ENCODE measurements at places on chromosomes 2 and 18.
A peak's percentile ranks its signal among the peaks of the same experiment; 100 is the strongest.

DNA sequence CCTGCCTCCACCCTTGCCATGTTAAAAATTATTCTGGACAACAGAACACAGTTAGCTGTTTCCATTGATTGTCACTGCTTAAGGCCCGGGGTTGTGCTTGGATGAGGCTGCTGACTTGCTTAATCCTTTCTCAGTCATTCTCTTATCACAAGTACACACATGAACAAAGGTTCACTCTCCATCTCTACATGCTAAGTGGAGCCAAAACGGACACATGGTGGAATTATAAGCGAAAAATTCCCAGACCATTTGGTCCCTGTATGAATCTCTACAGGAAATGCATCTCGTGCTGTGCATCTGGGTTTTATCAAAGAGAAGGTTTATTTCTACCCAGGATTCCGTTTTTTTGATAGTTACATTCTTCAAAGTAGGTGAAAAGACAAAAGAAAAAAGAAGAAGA lies 177.5 kb upstream of the ETAA1 start:
- no peak for DNase-seq

DNA sequence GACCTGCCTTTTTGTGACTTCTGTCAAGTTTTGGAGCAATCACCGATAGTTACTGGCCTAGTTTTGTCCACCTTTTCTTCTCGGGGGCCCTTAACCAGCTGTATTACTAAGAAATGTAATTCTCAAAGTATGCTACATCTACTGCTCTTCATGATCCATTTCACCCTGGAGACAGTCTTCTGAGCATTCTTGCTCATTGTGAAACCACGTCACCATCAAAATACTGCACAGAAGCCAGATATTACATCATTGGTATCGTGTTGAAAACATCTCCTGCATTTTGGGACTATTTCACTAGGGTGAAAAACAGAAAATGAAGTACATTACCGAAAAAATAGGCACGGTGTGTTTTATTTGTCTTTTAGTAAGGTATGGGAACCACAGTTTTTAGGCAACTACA lies 11.7 kb downstream of the LYPD6B start:
- peak; percentile 71 for DNase-seq

DNA sequence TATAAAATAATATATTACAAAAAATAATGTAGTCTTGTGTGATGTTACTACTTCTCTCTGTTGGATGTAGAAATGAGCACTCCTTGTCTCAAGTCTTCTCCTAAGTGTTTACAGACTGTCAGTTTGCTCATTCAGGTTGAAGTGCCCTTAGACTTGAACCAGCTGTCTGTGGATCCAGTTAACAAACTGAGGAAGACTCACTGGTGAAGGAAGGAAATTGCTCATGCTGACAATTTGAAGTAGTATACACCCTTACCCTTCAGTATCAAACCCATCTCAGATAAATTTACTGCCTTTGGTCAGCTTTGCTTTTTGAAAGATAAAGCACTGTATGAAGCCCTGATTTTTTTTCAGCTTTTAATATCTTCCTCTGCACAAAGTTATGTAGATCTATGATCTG lies 854.2 kb upstream of the ZEB2 start:
- no peak for DNase-seq

DNA sequence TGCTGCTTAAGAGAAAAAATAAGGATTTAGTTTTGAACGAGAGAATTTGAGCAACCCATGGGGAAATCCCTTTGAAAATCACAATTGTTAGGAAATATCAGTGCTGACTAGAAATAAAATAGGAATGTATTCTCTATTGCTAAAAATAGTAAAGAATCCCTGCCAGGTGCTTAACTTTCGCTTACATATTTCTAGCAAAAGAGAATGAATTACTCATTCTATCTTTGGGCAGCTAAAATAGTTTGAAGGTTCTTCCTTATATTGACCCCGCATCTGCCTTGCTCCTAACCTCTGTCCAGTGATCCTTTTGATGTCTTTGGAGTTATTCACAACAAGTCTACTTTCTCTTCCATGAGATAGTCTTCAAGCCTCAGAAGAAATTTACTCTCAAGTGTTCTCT lies 103.8 kb downstream of the PLCL1 start:
- DNase-seq: no peak

DNA sequence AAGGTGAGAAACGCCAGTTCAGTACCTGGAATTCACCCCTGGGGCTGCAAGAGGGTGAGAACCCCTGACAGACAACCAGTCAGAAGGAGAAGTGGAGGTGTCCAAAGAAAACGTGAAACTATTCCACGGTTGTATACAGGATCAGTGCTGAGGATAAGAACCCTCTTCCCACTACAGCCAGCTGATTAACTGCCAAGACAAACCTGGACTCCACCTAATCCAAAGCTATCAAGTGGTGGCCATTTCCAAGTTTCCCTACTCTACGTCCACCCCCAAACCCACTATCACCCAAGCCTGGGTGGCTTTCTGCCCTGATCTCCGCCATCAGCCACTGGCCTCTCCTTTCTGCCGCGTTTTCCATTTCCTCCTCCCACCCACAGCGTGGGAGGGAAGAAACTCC lies 312.3 kb upstream of the ID2 start:
- DNase-seq: no peak

DNA sequence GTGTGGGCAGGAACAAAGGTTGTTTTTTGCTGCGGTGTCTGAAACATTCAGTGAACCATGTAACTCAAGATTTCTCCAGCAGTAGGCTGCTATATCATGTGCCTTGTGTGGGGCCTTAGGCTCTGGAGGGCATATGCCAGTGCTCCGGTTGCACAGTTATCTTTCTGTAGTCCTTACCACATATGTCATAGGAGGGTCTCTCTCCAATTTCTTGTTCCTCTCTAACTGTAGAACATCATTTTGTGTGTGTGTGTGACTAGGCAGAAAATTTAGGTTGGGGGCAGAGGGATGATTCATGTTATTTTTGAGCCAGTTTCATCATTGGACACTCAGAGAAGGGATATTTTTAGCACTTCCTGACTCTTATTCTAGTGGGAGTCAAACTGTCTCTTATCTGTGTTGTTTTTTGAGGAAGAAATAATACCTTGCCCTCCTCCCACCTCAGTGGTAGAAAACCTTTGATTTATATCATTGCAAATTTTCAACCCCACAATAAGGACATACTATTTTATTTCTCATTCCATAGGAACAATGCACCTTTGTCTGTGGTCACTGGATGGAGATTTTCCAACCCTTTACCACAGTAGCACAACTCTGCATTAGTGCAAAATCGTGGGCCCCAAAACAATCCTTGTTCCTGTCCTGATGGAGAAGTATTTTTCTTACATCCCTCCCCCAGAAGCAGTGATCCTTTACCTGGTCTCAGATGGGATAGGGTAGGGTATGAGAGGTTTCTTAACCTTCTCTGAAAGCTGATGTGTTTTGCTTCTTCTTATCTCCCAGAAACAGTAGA lies 113.9 kb downstream of the CCDC74A start:
- DNase-seq: no peak

DNA sequence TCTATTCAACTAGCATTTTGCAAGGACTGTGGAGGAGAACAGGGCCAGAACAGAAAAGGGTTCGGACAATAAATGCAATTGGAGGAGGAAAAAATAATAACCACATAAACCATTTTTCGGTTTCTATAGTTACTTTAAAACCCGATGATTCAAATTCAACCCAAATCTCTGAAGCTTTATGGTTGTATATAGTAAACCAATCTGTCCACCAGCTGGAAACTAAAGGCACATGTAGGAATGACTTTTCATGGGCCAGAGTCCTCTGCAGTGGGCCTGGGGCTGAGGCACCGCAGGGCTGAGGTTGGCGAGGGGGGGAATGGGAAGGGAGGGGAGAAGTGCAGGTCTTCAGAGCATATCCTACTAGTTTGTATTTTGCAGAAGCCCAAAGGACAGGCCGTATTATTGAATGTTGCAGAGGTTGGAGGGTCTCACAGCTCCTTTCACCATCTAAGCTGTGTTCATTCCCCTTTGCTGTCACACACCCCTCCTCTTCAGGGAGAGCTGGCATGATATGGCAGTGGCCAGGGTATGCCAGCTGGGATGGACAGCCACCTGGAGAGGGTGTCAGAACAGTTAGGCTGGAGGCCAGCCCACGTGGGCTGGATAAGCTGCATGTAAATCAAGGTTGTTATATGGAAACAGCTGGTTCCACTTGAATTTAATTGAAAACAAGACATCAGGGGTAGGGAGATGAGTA lies 267.1 kb downstream of the PRKCE start:
- no peak for DNase-seq

DNA sequence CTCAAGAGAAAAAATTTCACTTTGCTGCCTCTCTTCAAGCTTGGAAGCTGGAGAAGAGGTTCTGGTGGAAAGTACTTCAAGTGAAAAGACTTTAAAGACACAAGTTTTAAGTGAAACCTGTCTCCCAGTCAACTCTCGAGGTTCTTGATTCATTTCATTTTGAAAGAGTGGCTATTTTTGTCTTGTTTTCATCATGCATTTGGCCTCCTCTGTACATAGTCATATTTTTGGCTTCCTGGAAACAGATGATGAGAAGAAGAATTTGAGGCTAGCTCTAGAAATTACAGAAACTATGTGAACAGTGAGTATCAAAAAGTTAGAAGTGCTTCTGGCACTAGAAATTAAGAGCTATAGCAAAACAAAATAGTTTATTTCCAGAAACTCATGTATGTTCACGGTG lies 124.8 kb downstream of the DTNA start:
- DNase-seq: peak; percentile 10

DNA sequence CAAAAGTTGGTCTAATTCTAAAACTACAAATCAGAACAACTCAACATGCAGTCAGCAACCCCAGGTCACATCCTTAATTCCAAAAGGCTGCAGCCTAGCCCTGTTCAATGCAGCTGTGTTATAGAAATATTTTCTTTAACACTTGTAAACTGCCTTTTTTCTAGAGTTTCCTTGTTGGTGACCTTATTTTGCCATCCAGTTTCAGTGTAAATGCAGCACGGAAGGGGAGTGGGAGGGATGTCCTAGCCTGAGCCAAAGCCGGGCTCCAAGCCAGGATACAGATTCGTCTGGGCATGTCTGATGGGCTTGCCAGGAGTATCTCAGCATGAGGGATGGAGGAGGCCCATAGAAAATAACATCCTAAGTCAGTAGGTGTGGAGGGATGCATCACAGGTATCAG lies 17.7 kb upstream of the SP3 start:
- DNase-seq: no peak

DNA sequence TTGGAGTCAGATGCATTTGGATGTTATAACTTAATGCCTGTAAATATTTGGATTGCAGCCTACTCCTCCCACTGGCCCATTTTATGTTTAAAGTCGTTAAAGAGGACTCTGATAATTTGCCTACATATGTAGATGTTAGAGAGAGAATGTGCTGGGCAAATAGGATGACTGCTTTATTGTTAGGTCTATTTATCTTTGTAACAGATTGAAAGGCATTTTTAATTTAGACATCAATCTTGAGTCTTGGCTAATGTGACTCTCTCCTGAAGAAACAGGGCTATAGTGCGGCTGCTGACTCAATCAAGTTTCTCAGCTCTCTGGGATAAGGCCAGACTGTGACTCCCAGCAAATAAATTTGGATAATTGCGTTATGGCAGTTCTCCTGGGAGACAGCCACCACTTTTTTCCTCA lies 1101.4 kb downstream of the CBLN2 start:
- no peak for DNase-seq

GRCh38 chr2:18498531-18498930 lies 61.9 kb downstream of the RDH14 start:
- no peak for DNase-seq

DNA sequence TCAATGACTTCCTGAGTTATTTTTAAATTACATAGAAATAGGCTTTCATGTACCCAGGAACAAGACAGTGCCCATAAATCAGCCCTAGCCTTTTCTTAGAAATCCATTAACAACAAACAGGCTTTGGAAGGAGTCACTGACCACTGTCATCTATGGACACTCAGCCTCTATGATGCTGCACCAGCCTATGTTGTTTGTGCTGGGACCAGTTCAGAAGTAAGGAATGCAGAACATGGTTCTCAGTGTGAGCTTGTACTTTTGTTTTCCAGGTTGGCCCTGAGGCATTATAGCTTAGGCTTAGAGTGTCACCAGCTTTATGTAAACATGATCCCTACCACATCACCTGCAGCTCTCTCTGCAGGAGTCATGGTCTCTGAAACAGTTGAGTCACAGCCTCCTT lies 335.7 kb upstream of the CDH7 start:
- DNase-seq: no peak

DNA sequence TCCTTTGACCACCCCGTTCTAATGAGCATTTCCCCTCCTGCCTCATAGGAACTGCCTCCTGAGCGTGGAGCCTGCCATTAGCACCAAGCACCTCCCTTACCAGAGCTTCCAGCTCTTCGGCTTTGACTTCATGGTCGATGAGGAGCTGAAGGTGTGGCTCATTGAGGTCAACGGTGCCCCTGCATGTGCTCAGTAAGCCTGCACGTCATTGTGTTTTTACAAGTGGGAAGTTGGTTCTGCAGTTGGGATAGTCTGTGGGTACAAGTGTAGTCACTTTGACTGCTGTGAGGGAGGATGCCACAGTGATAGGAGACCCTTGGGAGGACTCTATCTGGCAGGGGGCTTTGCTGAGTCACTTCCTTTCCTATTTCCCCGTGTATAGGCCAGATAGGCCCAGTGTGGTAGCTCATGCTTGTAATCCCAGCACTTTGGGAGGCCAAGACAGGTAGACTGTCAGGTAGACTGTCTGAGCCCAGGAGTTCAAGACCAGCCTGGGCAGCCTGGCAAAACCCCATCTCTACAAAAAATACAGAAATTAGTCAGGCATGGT lies 22.0 kb upstream of the POLR1B start:
- no peak for DNase-seq

- DNase-seq: peak; percentile 38
These were observed 32.9 kb upstream of the POMC start for GRCh38 chr2:25201265-25201664.

GRCh38 chr2:84796798-84797197 lies 84.1 kb downstream of the TRABD2A start:
- DNase-seq: no peak

- DNase-seq: no peak
These were observed 48.5 kb downstream of the RTN4 start for GRCh38 chr2:55001716-55002115.

DNA sequence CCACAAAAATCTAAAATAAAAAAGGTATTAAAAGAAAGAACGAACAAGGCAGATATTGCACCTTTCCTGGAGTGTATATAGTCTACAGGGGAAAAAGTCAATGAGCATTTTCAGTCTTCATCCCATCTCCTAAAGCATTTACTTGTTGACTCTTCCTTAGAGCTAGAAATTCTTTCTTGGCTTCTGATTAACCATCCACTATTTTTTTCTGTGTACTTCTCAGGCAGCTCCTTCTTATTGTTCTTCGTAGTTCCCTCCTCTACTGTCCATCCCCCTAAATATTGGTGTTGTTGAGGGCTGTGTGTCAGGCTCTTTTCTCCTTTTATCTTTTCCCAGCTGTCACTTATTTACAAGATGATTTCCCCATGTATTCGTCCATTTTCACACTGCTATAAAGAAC lies 3.5 kb upstream of the LAPTM4A start:
- DNase-seq: no peak

DNA sequence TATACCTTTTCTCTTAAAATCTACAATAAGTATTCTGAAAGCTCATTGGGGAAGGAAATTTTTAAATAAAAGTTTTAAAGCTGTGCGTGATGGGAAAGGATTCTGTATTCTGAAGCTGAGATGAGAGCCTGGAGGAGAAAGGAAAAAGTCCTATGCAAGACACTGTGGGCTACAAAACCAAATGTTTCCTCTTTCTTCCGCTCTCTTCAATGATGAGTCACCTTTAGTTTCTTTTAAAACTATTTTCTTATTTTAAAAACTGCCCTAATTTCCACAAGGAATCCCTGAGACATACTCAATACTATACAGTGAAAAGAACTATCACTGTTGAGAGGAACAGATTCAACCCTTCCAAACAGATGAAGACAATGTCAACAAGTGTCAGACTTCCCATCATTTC lies 87.4 kb downstream of the INO80D start:
- DNase-seq: no peak

All from AG20443 (cell line).